ENCODE measurements at places on chromosomes 5 and 9.

DNA sequence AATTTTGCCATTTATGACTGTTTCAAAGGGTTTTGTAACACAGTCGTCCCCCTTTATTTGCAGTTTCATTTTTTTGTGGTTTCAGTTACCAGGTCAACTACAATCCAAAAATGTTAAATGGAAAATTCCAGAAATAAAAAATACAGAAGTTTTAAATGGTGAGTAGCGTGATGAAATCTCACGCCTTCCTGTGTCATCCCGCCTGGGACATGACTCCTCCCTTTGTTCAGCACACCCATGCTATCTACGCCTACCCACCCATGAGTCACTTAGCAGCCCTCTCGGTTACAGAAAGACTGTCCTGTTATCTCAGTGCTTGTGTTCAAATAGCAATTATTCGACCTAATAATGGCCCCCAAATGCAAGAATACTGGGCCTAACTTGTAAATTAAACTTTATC, 765.3 kb upstream of the ADAMTS16 start:
- no peak for DNase-seq

DNA sequence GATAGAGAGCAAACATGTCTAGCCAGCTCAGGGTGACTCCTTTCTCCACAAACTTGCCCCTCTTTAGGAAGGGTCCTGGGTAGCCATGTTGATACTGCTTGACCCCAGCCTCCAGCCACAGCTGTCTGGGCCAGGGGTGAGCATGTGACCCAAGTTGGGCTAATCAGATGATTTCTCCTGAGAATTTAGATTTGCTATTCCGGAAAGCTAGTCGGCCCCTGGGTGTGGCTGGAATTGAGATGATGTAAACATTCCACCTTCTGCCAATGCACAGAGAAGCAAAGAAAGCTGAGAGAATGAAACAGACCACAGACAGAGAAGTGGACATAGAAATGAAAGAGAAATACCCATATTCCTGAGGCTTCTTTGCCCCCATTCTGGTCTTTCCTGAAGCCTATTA, 17.8 kb upstream of the B4GALT1 start:
- DNase-seq, result no peak

DNA sequence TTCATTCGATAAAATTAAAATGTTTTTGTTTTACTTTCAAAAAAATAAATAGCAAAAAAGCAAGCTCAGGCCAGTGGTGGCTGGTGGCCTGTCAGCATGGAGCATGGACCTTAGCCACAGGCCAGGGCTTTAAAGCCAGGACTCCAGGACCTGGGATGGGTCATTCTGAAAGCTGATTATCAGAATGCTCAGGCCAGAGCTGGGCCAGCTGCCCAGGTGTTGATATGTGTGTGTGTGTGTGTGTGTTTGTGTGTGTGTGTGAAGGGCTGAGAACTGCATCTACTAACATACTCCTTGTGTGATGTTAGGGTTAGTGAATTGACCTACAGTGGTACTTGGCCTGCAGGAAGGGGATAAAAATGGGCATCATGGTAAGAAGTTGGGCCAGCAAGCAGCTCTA, 21.5 kb downstream of the PALM2AKAP2 start:
- DNase-seq, result no peak

GRCh38 chr9:38039907-38040682, 28.9 kb downstream of the SHB start:
- no peak for DNase-seq

Data from posterior vena cava (tissue), 2 donors.